GM13976 (cell line): ENCODE measurements at places on chromosomes 3 and 15.

DNA sequence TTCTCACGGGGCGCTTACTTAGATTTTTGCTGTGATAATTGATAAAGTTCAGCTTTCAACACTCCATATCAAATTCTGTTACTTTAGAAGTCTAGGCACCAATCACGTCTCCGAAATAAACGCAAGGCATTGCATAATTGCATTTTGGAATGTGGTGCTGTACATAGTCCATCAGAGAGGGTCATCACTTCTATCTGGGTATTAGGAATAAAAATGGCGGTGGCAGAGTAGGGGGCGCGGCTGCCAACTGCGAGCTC, 365 bp upstream of the UQCC5 start:
- no peak for DNase-seq

DNA sequence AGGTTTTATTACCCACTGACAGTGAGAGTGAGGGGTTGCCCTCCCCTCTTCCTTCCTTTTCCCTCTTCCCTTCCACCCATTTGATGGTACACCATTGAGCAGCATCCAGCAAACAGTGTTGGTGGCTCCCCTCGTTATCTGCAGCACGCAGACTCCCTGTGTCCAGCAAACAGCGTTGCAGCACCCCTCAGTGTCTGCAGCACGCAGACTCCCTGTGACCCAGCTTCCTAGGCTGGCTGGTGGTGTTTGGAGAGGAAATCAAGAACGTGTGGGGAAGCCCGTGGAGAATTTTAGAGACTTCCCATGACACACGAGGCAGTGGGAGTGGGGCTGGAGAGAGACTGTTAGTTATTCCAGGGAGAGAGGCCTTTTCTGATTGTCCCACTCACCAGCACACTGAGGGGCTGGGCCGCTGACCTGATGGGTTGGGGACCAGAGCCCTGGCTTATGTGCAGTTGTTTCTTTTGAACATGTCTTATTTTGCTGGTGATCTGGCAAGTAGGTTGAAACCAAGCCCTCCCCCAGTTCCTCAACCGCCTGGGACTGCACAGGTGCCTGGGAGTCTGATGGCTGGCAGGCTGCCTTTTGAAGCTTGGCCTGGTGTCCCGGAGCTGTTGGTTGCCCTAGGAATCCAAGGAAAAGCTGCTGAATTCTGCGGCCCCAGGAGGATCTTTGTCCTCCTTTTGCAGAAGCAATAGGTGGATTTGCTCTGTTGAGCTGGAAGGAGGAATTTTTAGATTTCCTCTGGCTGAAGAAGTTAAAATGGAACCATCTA, 19.0 kb downstream of the APBA2 start:
- DNase-seq: no peak

DNA sequence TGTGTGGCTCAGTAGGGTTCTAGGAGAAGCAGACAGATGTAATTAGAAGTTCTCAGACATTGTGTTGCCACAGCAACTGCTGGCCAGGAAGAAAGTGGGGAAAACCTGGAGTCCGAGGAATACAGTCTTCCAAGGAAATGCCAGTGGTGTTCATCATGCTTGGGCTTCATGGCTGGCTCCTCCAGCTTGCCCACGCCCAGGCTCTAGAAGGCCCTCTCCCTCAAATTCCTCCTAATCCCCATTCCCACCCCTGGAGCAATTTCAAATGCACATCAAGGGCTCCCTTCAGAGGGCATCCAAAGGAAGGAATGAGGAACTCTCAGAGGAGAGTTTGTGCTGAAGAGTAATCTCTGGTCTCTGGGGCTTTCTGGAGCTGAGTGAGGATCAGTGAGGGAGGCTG, 21.9 kb downstream of the FSTL1 start:
- DNase-seq: no peak

DNA sequence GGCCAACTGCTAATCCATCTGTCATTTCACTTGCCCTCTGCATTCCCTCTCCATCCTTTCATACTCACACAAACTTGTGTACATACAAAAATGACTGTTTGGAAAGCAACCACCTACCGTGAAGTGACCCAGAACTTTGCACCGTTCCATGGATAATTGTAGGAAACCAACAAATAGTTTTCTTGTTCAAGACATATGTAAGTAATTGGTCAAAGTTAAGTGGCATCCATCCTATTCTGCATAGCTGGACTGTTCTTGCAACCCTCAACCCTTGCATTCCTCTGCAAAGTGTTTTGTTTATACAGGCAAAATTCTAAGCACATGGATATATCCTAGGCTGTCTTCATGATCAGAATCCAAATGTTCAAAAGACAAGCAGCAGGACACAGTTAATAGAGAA, 592.5 kb downstream of the MECOM start:
- DNase-seq: no peak

GRCh38 chr3:52238761-52239701, at the start of gene TWF2:
TSS of gene TWF2 (minus strand) at chr3:52239158. CDS start at chr3:52239016, 142 bp downstream.
- peak; percentile 98 for DNase-seq

DNA sequence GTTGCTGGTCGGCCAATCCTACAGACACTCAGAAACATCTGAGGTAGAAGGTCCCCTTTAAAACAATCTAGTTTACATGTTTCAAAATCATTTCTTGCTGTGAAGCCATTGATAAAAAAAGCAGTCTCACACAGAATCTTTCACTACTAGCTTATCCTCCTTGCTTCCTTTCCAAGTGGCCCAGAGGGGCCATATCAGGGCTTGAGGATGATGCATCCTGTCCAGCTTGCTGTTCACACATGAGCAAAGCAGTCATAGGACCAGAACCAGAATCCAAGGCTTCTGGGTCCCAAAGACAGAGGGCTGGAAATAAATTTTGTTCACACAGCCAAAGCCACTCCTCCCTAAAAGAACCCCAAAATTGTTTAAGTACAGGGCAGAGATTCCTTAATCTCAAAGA, 9.2 kb upstream of the LYZL4 start:
- no peak for DNase-seq

DNA sequence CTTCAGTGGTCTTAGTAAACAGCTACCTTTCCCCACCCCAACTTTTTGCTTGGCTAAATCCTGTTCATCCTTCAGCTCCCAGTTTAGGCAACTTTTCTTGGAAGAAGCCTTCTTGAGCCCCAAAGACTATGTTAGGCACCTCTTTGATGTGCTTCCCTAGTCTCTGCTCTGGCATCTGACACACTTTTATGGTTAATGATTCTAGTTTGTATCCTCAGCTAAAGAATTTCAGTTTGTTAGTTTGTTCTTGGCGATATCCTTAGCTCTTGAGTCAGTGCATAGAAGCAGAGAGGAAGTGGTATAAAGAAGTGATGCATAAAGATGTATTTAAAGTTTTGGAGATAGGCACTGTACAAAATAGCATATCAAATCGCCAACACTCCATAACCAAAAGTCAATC, 168.4 kb downstream of the WDR72 start:
- DNase-seq: no peak

GRCh38 chr3:194570235-194570634, 63.0 kb downstream of the TMEM44 start:
- DNase-seq: no peak

- no peak for DNase-seq
Measured at GRCh38 chr15:79978260-79978654, 7.3 kb upstream of the BCL2A1 start.

DNA sequence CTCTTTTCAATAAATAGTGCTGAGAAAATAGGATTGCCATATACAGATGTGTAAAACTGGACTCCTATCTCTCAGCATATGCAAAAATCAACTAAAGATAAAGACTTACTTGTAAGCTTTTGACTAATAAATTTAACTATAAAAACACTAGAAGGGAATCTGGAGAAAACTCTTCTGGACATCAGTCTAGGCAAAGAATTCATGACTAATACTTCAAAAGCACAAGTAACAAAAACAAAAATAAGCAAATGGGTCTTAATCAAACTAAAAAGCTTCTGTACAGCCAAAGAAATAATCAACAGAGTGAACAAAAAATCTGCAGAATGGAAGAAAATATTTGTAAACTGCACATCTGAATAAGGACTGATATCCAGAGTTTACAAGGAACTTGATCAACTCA, 1122.2 kb downstream of the TBL1XR1 start:
- no peak for DNase-seq
